Suppressor macrophage treated with lipopolysaccharide for 1 hour (primary cell): ENCODE measurements at places on chromosomes 5 and 9.
A peak's percentile ranks its signal among the peaks of the same experiment; 100 is the strongest.

DNA sequence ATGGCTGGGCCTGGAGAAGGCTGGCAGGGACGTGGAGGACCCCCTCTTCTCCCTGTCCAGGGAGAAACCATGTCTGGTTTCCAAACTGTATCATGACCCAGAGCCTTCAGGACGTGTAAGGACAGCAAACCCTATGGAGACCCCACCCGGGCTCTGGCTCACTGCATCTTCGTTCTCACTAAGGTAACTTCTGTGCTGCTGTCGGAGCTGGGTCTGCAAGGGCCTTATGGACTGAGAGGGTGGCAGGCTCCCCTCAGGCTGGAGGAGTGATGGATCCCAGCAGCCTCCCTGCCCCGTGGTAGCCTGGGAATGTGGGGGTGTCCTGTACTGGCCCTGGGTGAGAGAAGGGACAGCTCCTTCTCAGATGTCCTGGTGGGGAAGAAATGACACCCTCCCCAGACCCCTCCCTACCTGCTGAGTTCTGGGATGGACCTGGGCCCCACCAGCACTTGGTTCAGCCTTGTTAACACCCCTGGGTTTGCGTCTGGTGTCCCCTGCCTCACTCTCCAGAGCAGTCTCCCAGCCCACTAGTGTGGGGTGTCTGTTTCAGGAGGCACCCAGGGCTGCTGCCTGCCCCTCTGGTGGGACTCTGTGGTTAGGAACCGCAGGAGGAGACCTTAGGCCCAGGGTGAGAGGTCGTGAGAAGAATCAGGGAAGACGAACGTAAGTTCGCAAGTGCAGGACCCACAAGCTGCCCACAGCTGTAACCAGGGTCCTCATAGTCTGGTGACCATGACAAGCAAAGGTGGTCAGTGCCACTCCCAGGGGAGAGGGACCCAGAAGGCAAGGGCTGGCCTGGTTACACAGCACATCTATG lies 6.6 kb downstream of the SPATA31E1 start:
- no peak for DNase-seq

DNA sequence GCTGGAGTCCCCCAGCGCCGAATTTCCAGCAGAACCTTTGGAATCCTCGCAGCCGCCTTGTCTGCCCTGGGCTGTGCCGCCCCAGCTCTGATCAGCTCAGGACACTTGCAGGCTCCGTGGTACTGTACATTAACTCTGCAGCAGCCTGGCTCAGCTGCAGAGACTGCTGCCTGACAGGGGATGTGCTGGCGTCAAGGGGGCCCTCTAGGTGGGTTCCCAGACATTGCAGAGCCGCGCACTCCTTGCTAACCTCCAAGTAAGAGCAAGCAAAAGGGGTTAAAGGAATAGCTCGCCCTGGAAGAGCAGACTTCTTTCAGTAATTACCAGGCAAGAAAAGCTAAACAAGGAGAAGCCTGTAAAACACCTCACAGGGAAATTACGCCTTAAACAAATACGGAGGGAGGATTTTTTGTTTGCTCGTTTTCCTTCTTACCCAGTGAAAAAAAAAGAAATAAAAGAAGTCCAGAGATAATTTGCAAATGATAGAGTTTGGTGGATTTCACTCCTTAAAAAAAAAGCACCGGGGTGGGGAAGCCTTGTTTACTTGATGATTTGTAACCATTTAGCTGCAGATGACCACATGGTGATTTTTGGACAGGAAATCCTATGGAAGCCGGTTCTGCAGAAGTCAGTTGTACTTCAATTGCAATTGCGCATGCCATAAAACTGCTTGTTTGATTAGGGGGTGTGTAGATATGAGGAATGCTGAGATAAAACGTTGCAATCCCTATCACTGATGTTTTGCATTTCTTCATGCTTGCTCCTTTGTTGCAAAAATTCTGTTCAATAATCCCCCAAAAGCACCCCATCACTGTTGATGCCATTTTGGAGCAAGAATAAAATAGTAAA lies 305.8 kb downstream of the PDE4D start:
- no peak for DNase-seq

- no peak for DNase-seq
These were observed 546.9 kb upstream of the C9orf72 start for GRCh38 chr9:28120184-28120583.

DNA sequence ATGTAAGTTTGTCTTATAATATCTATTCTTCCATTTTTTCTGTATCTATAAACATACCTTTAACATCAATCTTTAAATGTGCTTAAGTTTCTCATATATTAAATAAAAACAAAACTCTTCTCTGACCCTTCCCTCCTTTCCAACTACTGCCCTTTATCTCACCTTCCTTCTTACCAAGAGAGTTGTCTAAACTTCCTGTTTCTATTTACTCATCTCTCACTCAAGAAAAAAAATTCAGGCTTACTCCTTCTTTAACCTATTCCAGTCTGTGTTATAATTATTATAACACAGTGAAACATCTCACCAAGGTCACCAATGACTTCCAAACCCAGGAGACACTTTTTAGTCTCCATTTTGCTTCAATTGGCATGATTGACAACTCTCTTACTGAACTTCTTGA lies 140.9 kb downstream of the CCDC171 start:
- DNase-seq, result no peak

DNA sequence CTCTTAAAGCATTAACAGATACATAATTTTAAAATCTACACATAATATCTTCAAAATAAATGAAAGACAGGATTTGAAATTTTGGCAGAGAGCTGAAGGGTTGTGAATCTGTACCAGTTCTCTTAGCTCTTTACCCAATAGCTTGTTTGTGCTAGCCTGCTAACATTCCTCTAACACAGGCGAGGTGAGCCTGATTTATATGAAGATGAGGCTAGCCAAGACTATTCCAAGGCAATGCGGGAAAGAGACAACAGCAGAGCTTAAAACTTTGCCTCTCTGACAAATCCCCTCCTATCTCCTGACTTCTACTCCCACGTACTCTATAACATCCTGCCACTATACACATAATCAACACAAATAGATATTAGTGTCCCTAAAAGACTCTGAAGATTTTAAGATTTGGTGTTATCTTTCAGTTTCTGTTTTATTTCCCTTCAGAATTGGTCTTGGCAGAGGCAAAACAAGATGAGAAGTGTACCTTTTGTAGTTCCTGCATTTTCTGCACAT lies 745.6 kb upstream of the ZNF608 start:
- no peak for DNase-seq

DNA sequence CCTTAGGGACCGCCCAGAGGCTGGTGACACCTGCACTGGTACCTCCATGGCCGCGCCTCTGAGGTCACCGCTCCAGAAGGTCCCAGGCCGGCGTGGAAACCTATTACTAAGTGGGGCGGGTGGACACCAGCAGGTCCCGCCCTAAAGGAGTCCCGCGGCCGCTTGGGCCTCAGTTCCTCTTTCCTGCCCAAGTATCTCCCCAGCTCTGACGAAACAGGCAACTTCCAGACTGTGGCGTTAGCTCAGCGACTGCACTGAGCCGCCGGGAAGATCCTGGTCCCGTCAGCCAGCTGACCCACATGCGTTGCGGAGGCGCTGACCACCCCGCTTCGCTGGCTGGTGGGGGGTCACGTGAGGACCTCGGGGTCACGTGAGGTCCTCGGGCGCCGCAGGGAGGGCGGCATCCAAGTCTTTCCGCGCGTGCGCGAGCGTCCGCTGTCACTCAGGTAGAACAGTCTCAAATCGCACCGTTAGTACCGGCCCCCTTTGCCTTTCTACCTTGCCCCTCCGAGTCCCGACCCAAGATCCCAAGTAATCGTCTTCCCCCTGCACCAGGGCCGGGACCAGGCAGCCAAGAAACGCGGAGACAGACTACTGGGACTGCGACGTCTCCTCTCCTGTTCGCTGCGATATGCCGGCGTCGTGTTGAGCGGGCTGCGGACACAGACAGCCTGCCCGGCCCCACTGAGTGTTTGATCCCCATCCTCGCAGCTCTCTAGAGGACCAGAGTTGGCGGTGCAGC lies 53.7 kb upstream of the KDM4C start:
- peak; percentile 94 for DNase-seq

- DNase-seq, result no peak
These were observed 7.0 kb upstream of the IZUMO3 start for GRCh38 chr9:24552526-24553182.

DNA sequence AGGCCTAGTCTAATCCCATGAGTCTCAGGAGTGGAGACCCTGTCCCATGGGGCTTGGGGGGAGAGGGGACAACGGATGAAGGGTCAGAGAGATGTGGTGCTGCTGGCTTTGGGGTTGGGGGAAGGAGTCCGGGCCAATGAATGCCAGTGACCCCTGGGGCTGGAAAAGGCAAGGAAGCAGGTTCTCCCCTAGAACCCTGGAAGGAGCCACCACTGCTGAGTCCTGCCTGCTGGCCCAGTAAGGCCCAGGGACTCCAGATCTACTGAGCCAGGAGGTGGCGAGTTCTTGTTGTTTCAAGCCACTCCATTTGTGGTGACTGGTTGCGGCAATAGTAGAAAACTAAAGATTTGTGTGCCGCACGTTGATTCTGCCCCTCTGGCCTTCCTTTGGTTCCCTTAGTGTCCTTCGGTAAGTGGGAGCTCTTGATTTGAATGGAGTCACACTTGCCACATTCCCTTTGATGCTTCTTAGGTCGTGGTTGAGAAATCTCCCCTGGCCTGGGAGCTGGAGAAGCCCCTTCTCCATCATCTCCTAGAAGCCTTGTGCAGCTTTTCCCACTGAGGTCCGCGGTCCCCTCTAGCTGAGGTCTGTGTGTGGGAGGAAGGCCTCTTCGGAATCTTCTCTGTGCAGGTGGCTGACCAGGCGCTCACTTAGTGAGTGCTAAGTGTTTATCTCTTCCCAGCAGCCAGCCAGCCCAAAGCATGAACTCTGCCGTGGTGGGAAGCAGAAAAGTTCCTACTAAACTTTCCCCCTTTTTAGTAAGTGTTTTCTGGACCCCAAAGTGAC lies 9.0 kb downstream of the FCN1 start:
- DNase-seq, result no peak

DNA sequence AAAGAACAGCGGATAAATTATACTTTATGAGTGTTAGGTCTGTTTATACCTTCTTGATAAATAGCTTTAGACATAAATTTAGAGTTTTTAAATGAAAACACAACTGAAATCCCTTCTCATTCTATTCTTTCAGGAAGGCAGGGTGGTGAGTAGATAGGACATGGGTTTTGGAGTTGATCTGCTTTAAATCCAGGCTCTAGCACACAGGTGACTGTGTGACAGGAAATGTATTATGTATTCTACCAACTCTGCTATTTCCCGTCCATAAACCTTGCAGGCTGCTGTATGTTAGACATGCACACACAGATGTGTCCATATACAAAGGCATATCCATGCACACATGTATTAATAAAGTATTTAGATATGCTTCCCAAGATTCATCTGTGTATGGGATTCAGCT lies 19.3 kb upstream of the CARTPT start:
- no peak for DNase-seq

GRCh38 chr5:150561571-150562275 lies 53.8 kb downstream of the NDST1 start:
- no peak for DNase-seq

DNA sequence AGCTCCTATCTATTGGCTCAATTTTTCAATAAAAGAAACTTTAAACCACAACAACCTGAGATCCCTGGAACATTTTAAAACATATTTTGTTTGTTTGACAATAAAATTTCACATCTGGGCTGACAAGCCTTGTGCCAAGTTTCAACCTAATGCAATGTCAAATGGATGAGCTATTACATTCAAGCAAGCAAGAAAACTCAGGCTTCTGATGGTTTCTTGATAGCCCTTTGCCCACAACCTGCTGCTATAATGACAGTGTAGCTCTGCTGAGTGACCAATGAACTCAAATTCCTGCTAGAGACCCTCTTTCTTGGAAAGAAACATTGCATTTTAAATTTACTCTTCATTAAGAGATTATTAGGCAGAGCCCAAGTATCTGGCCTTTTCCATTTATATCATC lies 472.9 kb downstream of the ARHGEF28 start:
- DNase-seq, result no peak

- DNase-seq, result peak; percentile 55
These were observed 142.6 kb upstream of the ST8SIA4 start for GRCh38 chr5:101045689-101046088.

- no peak for DNase-seq
These were observed 9.4 kb downstream of the FIBCD1 start for GRCh38 chr9:130929571-130930038.

- DNase-seq, result peak; percentile 52
These were observed 17.4 kb downstream of the HAUS6 start for GRCh38 chr9:19085295-19085694.

DNA sequence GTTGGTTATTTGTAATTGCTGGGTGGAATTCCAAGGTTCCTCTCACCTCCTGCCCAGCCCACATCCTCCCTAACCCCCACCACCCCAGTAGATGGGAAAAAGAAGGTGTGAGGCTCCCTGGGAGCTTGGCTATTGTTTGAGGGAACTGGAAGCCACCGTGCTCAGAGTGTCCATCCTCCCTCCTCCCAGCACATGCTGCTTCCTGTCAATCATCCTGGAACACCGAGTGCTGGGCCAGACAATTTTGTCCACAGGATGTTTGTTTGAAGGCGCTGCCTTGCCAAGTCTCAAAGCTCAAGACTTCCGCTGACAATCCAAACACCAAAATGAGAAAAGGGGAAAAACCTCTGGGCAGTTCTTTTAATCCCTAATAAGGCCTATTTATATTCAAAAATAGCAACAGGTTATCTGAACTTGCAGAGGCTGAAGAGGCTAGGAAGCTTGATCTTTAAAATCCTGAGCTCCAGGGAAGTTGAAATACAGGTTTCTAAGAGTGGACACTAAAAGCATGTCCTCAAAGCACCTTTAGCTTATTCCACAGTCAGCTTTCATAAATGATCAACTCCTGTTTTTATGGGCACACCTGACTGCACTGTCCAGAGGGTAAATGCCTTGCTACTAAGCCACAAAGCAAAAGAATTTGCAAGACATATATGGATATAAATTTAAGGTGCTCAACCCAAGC lies 286.7 kb downstream of the NFIB start:
- DNase-seq, result no peak

- no peak for DNase-seq
These were observed 17.4 kb downstream of the ENC1 start for GRCh38 chr5:74623006-74623611.

GRCh38 chr5:39986614-39987013 lies 561.8 kb upstream of the DAB2 start:
- no peak for DNase-seq

- DNase-seq, result no peak
These were observed 33.9 kb upstream of the AOPEP start for GRCh38 chr9:94692601-94693000.

DNA sequence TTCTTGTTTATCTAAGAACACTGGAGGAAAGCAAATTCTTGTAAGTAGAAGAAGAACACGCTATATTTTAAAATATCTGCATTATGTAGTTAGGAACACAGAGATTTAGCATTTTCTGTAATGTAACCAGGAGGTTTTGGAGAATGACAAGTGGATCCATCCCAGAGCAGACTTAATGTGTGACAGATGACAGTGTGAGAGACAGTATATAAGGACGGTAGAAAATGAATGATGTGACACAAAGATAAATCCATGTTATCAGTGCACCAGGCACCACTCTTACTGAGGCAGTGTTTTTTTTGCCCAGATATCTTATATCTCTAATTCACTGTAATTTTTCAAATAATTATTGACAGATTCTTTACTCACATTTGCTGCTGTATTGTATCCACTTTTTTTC lies 239.0 kb upstream of the KCNN2 start:
- DNase-seq, result no peak

GRCh38 chr9:9605681-9606080 lies 1007.1 kb downstream of the PTPRD start:
- DNase-seq, result no peak
